ENCODE measurements at places on chromosomes 1 and 21.

DNA sequence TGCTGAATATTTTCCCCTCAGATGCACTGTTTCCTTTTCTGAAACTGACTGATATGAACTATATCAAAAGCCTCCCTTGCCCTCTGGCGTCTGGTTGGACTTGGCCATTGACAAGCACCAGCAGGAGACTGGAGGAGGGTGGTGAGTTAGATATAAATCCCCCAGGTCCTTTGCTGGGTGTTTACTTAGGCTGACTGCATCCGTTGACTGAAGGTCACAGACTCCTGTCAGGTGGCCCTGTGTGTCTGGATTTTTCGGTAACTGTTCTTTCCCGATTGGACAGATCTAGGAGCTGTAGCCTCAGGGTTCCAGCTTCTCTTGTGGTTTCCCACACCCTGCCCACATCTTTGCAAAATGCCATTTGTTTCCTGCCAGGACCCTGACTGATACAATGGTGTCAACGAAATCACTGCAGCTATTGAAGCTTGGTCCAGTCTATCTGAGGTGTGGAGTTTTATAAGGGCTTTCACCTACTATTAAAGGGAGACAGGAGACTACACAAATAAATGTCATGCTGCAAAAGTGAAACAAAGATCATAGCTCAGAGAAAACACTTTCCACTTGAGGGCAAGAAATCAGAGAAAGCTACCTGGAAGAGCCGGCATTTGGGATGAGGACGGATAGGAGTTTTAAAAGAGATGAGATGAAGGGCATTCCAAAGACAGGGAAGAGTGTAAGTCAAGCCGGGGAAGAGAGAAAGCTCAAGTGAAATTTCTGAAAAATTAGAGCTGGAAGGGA lies 1.5 kb upstream of the MAGI3 start:
- DNase-seq, result no peak

DNA sequence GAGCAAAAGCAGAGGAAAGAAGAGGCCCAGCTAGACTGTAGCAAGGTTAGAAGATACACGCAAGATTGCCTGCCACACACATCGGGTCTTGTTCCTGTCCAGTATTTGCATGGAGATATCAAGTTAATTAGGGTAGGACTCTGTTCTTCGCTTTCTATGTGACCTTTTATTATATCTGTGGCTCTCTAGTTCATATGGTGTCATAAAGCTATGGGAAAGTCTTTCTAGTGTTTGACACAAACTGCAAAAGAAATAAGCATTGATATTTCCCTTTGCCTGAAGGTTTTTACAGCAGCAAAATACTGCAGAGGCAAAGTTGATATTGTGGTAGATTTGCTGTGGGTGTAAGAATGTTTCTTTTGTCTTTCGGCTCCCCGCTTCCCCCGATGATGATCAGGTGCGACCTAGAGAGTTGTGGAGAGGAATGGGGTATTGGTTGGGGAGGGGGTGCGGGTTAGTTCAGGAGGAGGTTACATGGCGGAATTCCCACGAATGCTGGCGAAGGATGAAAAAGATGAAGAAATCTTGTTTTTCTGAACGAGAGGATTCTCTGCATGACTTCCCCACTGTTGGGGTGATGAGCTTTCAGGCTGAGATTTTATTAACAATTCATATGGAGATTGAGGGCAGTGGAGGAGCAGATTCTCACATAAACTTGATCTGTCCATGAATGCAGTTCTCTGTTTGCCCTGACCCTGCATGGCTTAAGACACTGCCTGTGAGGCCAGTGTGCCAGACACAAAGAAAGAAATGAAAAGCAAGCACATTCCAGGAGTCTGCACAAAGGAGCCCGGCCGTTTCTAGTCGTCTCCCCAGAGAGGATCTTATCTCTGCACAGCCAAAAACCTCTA lies 550.2 kb downstream of the USP25 start:
- DNase-seq, result peak; percentile 69

DNA sequence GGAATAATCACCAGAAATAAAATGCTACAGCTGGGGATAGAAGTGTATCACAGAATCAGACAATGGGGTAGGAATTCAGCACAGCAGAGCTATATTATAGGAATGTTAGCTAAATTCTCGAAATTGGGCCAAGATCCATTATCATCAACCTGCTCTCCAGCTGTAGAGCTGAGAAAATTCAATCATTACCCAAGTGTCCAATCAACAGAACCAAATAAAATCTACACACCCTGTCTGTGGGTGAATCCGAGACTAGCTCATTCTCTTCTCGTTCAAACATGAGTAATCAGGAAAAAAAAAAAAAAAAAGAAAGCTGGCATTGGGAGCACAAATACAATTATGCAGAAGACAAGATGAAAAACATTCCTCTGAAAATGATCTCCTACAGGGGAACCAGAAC lies 119.2 kb downstream of the CDC7 start:
- DNase-seq, result no peak

GRCh38 chr1:58047265-58047858 lies 499.2 kb downstream of the OMA1 start:
- peak; percentile 8 for DNase-seq

DNA sequence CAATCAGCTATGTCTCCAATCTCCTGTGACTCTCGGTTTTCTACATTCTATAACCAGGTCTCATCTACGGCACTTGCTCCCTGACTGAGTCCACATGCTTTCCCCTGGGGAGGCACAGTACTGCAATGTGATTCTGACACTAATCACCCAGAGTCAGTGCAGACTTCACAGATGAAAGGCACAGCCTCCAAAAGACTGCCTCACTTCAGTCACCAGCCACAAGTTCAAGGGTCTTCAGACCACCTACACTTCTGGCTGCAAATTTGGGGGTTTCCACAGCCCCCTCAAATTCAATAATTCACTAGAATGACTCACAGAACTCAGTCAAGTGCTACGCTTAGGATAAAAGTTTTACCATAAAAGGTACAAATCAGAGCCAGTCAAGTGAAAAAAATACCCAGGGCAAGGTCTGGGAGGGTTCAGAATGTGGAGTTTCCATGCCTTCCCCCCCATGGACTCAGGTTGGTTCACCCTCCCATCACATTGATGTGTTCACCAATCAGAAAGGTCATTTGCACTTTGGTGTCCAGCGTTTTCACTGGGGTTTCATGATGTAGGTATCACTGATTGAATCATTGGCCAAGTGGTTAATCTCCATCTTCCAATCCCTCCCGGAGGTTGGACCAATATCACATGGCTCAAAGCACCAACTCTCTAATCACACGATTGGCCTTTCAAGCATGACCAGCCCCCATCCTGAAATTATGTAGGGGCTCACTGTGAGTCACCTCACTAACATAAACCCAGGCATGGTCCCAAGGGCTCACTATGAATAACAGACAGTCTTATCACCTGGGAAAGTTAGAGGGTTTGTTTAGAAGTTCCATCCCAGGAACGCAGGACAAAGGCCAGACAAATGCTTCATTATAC lies 182.9 kb upstream of the CAMK1G start:
- DNase-seq, result no peak

DNA sequence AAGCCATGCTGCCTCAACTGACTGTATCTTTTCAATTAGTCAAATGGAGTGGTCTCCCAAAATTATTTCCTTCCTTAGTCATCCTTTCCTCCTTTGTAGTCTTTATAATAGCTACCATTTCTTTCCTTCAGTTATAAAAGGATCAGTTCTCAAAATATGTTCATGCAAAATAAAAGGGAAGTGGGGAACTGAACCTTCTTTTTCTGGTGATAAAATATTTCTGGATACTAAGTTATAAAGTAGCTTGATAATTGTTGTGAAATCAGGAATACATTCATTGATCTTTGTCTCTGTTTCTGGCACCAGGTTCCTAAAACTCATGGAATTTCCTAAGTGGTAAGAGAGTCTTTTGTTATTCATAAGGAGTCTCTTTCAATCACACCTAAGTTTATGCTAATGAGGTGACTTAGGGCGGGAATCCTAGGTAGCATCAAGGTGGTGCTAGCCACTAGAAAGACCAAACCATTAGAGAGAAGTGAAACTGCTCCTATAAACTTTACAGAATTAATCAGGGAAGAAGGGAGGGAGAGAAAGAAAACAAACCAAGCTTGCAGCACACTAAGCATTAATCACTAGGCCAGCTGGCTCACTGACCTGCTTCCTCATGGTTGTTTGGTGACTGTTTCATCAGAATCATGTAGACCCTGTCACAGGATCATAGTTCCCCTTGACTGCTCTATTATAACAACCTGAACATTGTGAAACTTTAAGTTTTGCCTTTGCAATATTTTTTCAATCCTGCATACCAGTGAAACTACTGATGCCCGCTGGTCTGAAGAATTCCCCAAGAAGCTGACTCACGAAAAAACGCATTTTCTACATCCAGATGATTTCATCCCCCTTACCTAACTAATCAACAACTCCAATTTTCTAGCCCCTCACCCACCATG lies 161.6 kb upstream of the PTBP2 start:
- peak; percentile 94 for DNase-seq

DNA sequence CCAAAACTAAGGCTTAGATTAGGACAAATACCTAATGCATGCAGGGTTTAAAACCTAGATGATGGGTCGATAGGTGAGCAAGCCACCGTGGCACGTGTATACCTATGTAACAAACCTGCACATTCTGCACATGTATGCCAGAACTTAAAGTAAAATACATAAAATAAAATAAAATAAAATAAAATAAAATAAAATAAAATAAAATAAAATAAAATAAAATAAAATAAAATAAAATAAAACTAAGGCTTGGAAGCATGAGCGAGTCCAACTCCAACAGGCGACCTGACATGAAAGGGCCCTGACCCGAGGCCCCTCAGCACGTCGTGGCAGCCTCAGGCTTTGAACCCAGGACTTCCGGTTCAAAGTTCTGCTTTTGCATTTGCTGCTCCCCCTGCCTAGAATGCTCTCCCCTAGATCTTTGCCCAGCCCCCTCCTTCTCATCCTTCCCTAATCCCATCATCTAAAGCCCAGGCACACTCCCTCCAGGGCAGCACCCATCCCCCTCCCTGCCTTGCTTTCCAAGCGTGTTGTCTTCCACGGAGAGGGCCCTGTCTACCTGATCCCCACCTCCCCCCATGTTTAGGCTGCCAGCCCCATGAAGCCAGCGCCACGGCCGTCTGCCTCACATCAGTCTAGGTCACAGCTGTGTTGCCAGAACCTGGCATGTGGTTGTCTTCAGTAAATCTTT lies 64.3 kb downstream of the TAS1R2 start:
- DNase-seq, result no peak

- no peak for DNase-seq
These were observed 43.4 kb downstream of the WDR64 start for GRCh38 chr1:241695246-241696171.

DNA sequence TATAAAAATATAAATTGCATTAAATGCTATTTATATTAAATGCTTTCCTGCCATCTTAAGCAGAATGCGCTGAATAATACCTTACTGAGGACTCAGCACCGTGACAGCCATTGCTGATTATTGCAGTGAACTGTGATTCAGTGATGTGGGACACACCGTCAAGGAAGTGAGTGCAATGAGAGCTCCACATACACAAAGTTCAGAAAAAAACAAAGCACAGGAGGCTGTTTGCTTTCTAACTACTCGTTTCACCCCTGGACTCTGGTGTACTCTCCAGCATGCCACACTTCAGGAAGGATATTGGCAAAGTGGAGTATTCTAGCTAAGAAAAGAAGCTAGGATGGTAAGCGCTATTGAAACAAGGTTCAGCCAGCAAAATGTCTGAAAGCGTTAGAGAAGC lies 57.4 kb upstream of the CXADR start:
- DNase-seq, result no peak

- no peak for DNase-seq
These were observed 52.4 kb downstream of the SLC45A1 start for GRCh38 chr1:8370046-8370881.

DNA sequence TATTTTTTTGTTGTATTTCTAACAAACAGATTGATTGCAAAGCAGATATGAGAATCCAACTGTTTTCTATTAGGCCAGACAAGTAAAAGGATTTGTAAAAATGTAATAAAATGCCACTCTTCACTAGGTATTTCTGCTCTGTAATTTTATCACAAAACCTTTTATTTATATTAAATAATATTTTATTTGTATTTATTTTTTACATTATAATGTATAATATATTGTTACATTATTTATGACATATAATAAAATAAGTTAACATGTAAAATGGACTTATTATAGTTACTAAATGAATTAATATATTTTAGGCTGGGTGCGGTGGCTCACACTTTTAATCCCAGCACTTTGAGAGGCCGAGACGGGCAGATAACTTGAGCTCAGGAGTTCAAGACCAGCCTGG lies 12.7 kb upstream of the TNNI1 start:
- DNase-seq, result no peak

- DNase-seq, result no peak
These were observed 348.7 kb upstream of the AJAP1 start for GRCh38 chr1:4305526-4306301.

GRCh38 chr1:49356594-49356993 lies 579.9 kb upstream of the BEND5 start:
- DNase-seq, result no peak

DNA sequence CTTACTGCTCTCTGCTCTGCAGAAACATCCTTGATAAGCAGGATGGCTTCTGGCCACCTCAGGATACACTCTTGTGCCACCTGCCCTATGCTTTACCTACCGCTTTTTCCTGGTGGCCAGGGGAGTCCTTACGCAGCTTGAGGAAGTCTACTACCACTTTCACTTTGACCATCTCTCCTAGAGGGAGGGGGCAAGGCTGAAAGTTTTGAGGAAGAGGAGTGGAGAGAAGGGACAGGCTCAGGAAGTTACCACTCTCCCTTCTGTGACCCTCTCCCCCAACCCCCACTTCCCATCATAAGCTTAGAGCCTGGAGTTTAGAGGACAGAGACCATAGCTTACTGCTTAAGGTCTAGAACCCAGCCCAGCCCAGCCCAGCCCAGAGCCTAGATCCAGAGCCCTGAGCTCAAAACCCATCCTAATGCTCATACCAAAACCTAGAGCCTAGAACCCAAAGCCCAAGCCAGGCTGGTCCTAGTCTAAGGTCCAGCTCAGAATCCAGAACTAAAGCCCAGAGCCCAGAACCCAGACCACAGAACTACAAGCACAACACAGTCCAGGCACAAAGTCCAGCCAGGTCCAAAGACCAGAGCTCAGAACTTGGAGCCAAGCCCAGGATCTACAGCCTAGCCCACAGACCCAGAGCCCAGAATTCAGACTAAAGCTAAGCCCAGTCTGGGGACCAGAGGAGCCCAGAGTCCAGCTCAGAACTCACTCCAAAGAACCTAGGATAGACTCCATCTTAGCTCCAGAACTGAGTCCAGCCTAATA lies 18.0 kb upstream of the MFSD2A start:
- no peak for DNase-seq

GRCh38 chr1:248215880-248216279 lies 15.3 kb upstream of the OR2M4 start:
- DNase-seq, result no peak

GRCh38 chr21:40300300-40300699 lies 433.1 kb downstream of the PCP4 start:
- no peak for DNase-seq

DNA sequence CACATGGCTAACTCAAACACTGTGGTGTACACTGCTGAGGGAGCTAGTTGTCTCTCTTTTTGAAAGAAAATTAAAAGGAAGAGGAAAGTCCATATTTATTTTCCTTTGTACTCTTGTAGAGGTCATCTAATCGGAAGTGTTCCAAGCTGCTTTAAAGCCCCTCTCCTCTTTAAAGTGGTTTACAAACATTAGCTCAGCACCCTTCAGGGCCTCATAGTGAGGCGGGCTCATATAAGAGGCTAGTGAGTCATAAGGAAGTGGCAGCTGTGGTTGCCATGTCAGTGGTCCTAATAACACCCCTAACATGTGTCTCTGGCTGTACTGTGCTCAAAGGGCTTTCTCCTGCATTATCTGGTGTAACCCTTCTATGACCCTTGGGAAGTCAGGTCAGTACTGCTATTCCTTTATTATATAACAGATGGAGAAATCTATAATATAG lies 104.4 kb upstream of the SERBP1 start:
- peak; percentile 40 for DNase-seq

Data from cardiac fibroblast (primary cell).